ENCODE measurements at places on chromosomes 5 and 9.

DNA sequence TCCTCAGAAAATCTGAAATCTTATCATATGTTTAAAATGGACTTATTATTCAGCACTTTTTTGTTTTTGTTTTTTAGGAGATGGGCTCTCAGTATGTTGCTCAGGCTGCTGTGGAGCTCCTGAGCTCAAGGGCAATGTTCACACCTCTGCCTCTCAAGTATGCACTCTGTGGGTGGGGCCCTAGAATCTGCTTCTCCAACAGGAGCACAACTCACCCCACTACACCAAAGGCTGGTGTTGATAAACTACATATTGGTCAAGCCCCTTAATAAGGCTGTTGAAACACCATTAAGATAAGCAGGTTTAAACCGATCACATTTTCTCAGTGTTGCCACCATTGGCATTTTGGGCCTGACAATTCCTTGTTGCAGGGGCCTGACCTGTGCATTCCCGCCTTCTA is 131.6 kb downstream of the FANCC start:
- DNase-seq, result no peak

- DNase-seq, result no peak
Observed at GRCh38 chr9:77744841-77745430, 96.8 kb upstream of the GNA14 start.

DNA sequence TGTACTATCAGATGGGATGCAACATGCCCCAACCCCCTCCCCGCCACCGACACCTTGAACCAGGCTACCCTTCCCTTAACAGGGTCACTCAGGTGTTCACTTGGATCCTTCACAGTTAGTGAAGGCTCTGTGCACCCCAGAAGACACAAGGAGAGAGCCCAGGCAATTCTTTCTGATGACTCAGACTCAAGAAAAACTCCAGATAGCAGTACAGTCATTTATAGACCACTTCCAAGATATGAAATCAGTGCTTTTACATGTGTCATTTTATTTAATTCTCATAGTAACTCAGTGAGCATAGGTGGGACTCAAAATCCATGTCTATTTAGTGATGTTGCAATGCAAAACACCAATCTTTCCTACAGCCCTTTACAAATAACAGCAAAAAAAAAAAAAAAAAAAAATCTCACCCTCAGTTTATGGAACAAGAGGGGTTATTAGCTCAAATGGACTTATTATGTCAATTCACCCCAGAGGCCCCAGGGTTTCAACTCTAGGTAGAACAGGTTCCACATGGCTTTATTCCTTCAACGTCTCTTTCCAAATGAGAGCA is 71.9 kb downstream of the FOXD1 start:
- no peak for DNase-seq

GRCh38 chr9:70079417-70080037 is 35.9 kb downstream of the MAMDC2 start:
- DNase-seq, result no peak

- no peak for DNase-seq
Observed at GRCh38 chr9:32589083-32589723, 16.2 kb upstream of the NDUFB6 start.

DNA sequence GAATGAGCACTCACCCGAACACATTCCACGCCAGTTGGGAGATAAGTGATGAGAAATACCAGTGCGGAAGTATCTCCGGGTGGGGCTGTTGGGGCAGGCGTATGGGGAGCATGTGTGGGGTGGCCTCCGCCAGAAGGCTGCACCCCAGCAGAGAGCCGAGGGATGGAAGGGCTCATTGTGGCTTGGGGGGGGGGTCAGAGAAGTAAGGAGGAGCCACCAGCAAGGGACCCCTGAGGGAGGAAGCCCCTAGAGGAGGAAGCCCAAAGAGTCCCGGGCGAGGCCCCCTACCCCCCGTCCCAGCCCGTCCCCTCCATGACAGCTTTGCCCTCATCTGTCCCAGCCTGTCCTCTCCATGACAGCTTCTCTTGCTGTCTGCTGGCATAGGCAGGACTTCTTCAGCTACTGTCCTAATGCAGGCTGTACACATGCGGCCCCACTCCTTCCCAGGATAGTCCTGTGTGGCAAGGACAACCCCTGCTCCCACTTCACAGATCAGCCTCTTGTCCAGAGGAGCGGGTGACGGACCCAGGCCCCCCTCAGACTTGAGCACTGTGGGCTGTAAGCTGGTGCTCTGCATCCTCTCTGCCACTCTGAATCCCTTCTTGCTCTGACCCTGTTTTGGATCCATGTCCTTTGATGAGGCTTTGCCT is 239.6 kb downstream of the CACNA1B start:
- DNase-seq, result no peak

GRCh38 chr5:141001446-141001843 is 35.2 kb downstream of the PCDHAC2 start:
- DNase-seq, result no peak

DNA sequence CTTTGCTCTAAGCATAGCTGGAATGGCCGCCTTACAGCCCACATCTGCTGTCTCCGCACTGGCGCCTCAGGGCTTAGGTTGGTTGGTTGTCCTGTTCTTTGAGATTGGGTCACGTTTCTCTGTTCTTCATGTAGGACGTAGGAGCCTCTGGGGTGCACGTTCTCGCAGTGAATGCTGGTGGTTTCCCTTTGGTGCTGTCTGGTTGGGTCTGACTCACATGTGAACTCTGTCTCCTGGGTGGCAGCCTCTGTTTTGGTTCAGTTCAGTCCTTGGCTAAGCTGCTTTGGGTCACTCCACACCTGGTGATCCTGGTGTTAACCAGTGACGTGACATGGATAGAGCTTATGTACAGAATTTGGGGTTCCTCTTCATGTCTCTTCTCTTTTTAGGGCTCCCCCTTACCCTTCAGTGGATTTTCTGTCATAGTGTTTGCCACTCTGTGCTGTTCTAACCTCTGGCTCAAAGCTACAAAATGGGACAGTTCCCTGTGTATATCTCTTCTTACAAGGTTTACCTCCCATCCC is 12.6 kb upstream of the LPCAT1 start:
- no peak for DNase-seq
